Hematopoietic multipotent progenitor cell treated with erythropoietin and hydrocortisone succinate and interleukin-3 and kit ligand, for 15 days (in vitro differentiated cells): ENCODE measurements at places on chromosomes 16 and 17.
A peak's percentile ranks its signal among the peaks of the same experiment; 100 is the strongest.

DNA sequence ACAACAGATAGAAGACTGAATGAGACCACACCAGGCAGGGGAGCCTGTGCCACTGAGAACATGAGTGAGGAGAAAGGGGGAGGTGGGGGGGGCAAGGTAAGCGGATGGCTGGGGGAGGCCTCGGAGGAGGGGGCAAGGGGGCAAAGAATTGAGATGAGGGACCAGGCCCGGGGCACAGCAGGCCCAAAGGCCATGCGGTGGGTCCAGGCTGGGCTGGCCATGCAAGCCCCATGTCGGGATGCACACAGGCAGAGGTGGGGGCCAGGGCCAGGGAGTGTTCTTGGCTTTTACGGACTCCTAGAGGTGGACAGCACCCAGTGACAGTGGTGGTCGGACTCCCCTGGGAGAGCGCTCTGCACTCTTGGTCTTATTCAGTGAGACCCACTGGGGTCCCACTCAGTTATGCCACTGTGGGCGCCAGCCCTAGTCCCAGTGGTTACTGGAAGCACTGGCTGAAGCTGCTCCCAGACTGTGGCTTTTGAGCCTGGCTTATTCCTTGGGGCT, 4.8 kb upstream of the MTHFSD start:
- no peak for DNase-seq

- DNase-seq: peak; percentile 58
Measured at GRCh38 chr17:1186923-1187771, 7.4 kb upstream of the ABR start.

DNA sequence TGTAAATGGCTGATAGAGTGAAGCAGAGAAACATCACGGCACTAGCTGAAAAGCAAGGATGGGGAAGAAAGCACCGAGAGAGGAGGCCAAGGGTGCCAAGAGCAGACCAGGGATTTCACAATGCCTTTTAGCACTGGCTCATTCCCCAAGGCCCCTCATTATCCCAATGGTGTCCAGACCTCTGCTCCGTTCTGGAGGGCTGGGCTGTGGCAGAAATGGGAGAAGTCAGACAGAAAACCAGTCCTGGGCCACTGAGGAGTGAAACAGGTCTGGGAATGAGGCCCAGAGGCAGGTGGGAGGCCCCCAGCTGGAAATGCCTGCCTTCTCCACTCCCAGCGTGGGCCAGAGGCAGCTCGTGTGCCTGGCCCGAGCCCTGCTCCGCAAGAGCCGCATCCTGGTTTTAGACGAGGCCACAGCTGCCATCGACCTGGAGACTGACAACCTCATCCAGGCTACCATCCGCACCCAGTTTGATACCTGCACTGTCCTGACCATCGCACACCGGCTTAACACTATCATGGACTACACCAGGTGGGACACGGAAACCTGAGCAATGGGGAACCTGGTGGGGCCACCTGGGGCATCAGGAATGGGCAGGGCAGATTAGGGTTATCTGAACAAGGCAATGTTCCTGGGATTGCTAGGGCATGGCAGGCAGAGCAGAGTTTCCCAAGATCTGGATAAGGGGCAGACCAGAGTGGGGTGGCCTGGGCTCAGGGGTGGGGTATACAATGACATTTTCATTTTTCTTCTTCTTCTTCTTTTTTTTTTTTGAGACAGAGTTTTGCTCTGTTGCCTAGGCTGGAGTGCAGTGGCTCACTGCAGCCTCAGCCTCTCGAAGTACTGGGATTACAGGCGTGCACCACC, 20.3 kb downstream of the ANKRD40 start:
- no peak for DNase-seq

DNA sequence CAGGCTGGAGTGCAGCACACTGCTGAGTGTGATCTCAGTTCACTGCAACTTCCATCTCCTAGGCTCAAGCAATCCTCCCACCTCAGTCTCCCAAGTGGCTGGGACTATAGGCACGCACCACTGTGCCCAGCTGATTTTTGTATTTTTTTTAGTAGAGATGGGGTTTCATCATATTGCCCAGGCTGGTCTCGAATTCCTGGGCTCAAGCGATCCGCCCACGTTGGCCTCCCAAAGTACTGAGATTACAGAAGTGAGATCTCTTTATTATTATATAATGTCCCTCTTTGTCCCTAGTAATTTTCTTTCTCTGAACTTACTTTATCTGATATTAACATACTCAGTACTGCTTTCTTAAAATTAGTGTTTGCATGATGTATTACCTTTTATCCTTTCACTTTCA, 8.3 kb downstream of the CFAP97D1 start:
- no peak for DNase-seq

GRCh38 chr16:70758786-70759185, 42.2 kb downstream of the VAC14 start:
- DNase-seq: no peak

DNA sequence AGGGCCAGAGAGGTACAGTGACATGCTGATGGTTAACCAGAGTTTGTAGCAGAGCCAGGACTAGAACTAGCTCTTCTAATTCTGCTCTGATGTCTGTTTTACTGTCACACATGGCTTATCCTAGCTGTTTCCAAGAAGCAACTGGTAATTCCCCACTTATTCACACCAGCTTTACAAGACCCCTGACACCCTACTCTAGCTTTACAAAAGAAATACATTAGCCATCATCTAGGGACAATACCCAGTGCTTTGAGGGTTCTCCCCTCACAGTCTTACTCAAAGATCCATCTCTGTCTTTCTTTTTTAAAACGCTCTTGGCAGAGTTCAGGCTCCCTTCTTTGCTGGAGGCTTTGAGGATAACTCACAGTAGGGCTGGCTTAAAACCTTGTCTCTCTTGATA, 197.3 kb upstream of the PMFBP1 start:
- DNase-seq: no peak

- DNase-seq: no peak
Measured at GRCh38 chr17:39627712-39628516, 1.2 kb downstream of the PPP1R1B start.

GRCh38 chr17:1542316-1542715, 20.3 kb downstream of the PITPNA start:
- no peak for DNase-seq

DNA sequence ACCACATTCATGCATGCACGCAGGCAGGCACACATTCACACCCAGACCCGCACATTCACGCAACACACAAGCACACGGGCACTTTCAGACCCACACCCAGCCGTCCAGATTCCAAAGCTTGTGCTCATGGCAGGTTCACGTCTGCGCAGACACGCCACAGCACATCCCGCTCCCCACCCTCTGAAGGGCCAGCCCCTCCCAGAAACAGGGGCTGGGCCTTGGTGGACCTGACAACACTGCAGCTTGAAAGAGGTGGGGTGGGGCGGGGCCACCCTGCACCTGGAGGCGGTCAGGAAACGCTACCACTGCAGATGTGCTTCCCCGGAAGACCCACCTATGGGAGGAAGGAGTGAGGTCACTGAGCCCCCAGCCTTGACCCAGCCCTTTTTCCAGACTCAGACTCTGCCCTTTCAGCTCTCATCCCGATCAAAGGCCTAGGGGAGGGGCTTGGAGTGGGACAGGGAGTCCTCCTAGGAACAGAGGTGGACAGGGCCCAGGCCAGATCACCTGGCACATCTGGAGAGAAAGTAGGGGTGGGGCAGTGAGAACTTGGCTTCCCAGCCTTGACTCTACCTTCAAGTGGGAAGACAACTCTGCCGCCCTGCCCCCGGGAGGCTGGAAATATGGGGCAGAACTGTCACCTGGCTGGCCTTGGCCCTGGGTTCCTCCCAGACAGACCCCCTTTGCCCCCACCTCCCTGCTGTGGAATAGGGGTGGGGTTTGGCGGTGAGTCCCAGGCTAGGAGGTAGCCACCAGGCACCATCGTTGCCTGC, 11.0 kb downstream of the P3H4 start:
- DNase-seq: no peak

DNA sequence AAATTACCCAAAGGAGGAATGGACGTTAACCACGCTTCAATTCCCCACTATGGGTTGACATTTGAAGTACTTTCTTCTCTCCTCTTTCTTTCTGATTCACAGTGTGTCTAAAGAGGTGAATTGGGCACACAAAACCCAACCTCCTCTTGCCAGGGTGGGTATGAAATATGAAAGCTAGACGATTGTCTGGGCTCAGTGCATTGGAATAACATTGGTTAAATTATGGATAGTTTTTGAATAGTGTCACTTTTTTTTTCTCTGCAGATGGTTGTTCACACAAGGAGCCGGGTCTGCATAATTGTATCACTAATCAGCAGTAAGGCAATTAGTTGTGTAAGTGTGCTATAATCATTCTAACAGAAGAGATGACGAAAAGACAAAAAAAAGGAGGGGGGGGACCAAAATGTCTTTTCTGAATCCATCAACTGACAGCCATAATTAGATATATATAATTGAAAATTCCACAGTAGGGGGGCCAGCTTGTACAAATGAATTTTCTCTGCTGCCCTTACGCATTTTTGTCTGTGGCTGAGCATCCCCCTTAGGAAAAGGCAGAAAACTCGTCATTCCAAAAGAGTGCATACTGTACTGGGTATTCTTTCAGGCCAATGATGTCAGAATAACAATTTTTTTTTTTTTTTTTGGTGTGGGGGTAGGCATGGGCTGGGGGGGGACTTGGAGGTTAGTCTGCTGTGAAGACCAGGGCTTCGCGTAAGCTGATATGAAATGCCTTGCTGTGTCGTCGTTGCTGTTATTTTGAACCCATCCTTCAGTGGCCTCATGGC, 307.5 kb upstream of the SALL1 start:
- DNase-seq: no peak

DNA sequence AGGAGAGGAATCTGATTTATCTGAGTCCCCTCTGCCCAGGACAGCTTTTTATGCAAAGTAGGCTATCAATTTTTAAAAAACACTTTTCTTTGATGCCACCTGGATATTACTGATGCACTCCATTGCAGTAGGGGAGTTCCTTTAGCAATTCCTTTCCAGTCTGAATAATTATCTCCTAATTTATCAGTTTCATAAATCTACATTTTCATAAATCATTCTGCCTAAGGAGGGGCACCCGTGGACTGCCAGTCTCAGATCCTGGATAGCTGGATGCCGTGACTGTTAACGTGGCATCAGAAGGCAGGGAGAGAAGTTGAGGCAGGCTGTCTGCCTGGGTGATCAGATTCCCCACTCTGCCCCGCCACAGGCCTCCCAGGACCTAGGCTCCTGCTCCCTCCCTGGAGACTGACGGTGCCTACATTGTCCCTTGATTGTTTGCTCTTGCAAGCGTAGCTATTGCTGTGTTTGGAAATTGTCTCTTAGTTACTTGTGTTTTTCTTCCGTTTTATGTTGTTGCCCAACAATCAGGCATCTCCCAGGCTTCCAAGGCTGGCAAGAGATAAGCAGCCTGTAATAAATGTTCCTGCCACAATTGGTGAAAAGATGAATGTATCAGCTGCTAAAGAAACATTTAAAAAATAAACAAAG, 75.2 kb downstream of the KATNIP start:
- DNase-seq: no peak

- DNase-seq: peak; percentile 43
Measured at GRCh38 chr16:53220585-53220984, 165.8 kb downstream of the CHD9 start.

DNA sequence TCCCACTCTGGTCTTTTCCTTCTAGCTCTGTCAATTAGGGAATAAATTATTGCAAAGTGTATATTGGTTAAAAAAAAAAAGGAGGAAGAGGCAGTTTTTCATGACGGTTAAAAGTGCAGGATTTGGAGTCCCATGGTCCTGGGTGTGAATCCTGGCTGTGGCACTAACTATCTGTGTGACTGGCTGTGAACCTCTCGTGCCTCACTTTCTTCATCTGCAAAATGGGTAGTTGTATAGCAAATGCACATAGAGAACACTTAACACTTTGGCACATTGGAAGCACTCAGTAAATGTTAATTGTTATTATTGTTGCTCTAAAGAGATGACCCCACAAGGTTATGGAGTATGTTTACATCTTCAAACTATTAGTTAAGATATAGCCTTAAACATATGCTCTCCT, 10.5 kb upstream of the KRT23 start:
- no peak for DNase-seq

DNA sequence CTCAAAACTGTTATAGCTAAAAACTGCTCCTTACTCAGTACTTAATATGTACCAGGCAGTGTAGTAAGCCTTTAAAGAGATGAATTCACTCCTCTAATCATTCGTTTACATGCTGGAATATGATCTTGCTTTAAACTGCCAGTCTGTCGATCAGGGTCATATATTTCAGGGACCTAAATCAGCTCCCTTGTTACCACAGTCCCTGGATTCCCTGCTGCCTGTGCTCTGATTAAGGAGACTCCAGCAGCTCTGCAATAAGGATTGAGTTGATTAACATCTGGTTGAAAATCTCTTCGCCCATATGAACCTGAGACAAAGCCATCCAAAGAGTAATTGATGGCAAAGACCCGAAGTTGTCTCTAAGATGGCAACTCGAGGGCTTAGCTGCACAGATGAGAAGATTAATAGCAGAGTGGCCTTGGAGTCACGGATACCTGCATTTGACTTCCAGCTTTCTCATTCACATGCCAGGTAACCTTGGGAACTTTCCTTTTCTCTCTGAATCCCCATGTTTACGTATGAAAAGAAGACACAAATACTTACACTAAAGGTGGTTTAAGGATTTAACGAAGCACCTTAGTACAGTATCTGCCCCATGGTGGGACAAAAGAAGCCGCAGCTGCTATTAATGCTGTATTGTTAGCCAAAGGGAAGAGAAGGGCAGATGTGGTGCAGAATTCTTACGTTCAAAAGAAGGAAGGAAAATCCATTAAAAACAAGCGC, 68.2 kb downstream of the VAT1L start:
- DNase-seq: no peak

- DNase-seq: no peak
Measured at GRCh38 chr16:71364133-71364681, 5.7 kb downstream of the CALB2 start.

GRCh38 chr17:3502466-3502865, 26.7 kb downstream of the ASPA start:
- DNase-seq: no peak

- DNase-seq: no peak
Measured at GRCh38 chr17:67015001-67015400, 29.4 kb upstream of the CACNG1 start.

- no peak for DNase-seq
Measured at GRCh38 chr16:69087161-69087581, 18.3 kb upstream of the HAS3 start.

GRCh38 chr17:73393962-73394361, 82.2 kb upstream of the CDC42EP4 start:
- no peak for DNase-seq

DNA sequence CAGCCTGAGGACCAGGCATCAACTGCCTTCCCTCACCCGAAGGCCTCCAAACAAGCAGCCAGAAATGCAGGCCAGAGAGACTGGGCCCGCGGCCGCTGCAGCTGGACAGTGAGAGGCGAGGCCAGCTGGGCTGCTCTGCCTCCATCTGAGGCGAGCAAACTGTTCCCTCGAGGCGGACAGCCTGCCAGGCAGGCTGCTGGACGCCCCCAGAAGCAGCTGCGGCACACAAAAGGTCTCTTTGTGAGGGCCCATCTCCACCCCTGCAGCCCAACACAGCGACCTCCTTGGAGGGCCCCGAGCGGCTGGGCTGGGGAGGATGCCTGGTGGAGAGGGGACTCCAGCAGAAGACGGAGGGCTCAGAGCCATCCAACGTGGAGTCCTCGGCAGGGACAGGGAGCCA, 4.7 kb downstream of the CORO7 start:
- no peak for DNase-seq

GRCh38 chr16:25135254-25135878, 23.8 kb downstream of the LCMT1 start:
- no peak for DNase-seq

GRCh38 chr16:28001184-28001583, 62.3 kb downstream of the GSG1L start:
- no peak for DNase-seq

- no peak for DNase-seq
Measured at GRCh38 chr16:3215601-3216262, 19.2 kb downstream of the ZNF200 start.
